Activated T-cell treated with anti-CD3 and anti-CD28 coated beads, Interleukin-2, amount 50 U/mL, for 72 hours (primary cell): ENCODE measurements at places on chromosomes 12 and 14. TPM values are rescaled to one million over a fixed set of nuclear protein-coding genes. Genes with fewer than 3 reads are reported as not detected.

Gene SDSL
- total RNA-seq, result 3.2 TPM

Gene CAPZA3
- not detected for total RNA-seq

Gene SCN8A
- 0.79 TPM for total RNA-seq

DNA sequence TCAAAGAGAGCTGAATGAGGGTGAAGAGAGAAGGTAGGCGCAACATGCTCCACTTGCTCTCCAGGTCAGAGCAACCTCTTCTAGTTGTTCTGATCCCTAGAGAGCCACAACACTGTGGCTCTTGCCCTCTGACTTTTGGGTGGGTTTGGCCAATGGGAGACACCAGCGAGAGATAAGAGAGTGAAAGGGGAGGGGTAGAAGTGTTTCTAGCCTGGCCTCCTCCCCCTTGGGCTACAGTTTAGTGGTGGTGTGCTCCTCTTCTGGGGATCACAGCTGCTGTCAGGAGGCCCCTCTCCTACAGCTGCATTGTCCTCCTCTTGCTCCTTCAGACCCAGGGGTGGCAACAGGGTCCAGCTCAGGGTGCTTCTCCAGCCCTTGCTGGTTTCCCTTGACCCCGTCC, 454.8 kb downstream of the FUT8 start:
- DNase-seq, result no peak

DNA sequence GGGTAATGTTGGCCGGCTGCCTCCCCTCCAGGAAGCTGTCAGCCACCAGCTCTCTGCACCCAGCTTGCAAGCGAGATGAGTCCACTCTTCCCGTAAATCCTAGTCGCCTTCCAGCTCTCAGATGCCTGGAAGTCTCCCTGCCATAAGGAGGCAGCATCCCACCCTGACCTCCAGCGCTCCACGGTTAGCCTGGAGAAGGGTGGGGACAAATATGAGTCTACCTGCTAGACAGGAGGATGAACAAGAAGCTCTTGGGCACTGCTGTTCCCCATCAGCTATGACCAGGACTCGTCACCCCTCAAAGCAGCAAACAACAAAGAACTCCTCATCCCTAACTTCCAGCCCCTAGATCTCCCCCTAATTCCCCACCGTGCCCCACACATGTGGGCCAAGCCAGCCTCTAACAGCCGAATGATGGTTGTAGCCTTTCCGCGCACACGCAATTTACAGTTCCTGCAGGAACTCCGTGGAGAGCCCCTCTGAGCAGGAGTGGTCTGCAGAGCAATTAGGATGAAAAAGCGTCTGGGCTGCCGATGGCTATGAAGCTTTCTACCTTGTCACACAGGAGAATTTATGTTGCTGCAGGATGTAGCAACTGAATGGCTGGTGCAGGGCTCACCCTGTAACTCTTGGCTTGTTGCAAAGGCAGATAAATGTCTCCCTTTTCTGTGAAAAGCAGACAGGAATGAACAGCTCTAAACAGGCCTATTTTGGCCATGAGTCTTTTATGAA, 181.4 kb downstream of the GLT1D1 start:
- no peak for DNase-seq

GRCh38 chr12:107467716-107468115, 217.9 kb upstream of the PWP1 start:
- DNase-seq, result no peak
